Uterine smooth muscle cell (primary cell): ENCODE measurements at places on chromosomes 6 and 20. TPM values are rescaled to one million over a fixed set of nuclear protein-coding genes. Genes with fewer than 3 reads are reported as not detected.

Gene KIAA1586
- 17.5 and 18.5 TPM in 2 replicates for total RNA-seq

Gene NT5E
- 524 and 527 TPM in 2 replicates for total RNA-seq

Gene OR2H2
- total RNA-seq, result not detected in 2 replicates

Gene FOXC1
- 1.5 and 1.6 TPM in 2 replicates for total RNA-seq

Gene LGSN
- total RNA-seq, result not detected in 2 replicates

Gene VWA7
- total RNA-seq, result 0.11 and 0.25 TPM in 2 replicates

Gene GPX5
- total RNA-seq, result not detected in 2 replicates

Gene KIF6
- 0.33 and 0.87 TPM in 2 replicates for total RNA-seq

Gene FUT9
- under 0.01 TPM in 1 of 2 replicates, not detected in the other for total RNA-seq

Gene GPRC6A
- total RNA-seq, result not detected in 2 replicates

Gene SERPINB1
- total RNA-seq, result 2.5 and 5.6 TPM in 2 replicates

Gene GABRR2
- 0.11 and 0.12 TPM in 2 replicates for total RNA-seq

Gene HTR1B
- not detected in 2 replicates for total RNA-seq

Gene OOEP
- not detected in 2 replicates for total RNA-seq

Gene DPPA5
- total RNA-seq, result not detected in 2 replicates

Gene HNF4A
- total RNA-seq, result 0.12 TPM in 1 of 2 replicates, not detected in the other

Gene RBL1
- 12.9 and 29.5 TPM in 2 replicates for total RNA-seq

Gene SPATS1
- total RNA-seq, result not detected in 2 replicates

Gene BPIFA1
- not detected in 2 replicates for total RNA-seq

Gene SHLD1
- total RNA-seq, result 1.2 and 1.8 TPM in 2 replicates

Gene OR2J3
- total RNA-seq, result not detected in 2 replicates

Gene FOXF2
- total RNA-seq, result 0.25 and 0.55 TPM in 2 replicates

Gene NOX3
- total RNA-seq, result not detected in 2 replicates

Gene ELOVL4
- 7.1 and 10.0 TPM in 2 replicates for total RNA-seq

Gene DDO
- total RNA-seq, result 2.9 and 3.0 TPM in 2 replicates

Gene TPBG
- total RNA-seq, result 93.1 and 100 TPM in 2 replicates

Gene VSTM2L
- 0.66 and 2.2 TPM in 2 replicates for total RNA-seq

Gene RIN2
- 54.7 and 58.7 TPM in 2 replicates for total RNA-seq

Gene TBXT
- not detected in 2 replicates for total RNA-seq

Gene SRMS
- total RNA-seq, result not detected in 2 replicates

Gene TFAP2A
- not detected in 2 replicates for total RNA-seq

Gene PREX1
- 21.4 and 24.3 TPM in 2 replicates for total RNA-seq

Gene FRS3
- 1.5 TPM in 2 replicates for total RNA-seq

Gene XRN2
- total RNA-seq, result 101 and 135 TPM in 2 replicates

Gene FKBP5
- 14.5 and 27.1 TPM in 2 replicates for total RNA-seq

Gene EPB41L2
- 45.9 and 64.4 TPM in 2 replicates for total RNA-seq

Gene GJA10
- not detected in 2 replicates for total RNA-seq

Gene RIPPLY2
- under 0.01 and 0.87 TPM in 2 replicates for total RNA-seq

Gene PCK1
- total RNA-seq, result not detected in 2 replicates

Gene EYS
- 0.11 TPM in 1 of 2 replicates, not detected in the other for total RNA-seq

Gene PLEKHG1
- 1.3 and 2.0 TPM in 2 replicates for total RNA-seq

Gene THBD
- 18.5 and 54.1 TPM in 2 replicates for total RNA-seq

Gene EPB41L1
- 16.4 and 24.7 TPM in 2 replicates for total RNA-seq

Gene RUNX2
- total RNA-seq, result 1.7 and 3.2 TPM in 2 replicates

Gene LINC00237
- not detected in 2 replicates for total RNA-seq

Gene SLC22A1
- total RNA-seq, result 0.62 and 0.77 TPM in 2 replicates

Gene FAM110A
- total RNA-seq, result 4.9 and 6.4 TPM in 2 replicates

Gene C6orf52
- 1.00 and 1.5 TPM in 2 replicates for total RNA-seq

Gene BHLHE23
- total RNA-seq, result not detected in 2 replicates

Gene DNAH8
- under 0.01 and 0.12 TPM in 2 replicates for total RNA-seq

Gene SGK1
- total RNA-seq, result 68.1 and 113 TPM in 2 replicates
